ENCODE measurements at places on chromosomes 1 and 21.

DNA sequence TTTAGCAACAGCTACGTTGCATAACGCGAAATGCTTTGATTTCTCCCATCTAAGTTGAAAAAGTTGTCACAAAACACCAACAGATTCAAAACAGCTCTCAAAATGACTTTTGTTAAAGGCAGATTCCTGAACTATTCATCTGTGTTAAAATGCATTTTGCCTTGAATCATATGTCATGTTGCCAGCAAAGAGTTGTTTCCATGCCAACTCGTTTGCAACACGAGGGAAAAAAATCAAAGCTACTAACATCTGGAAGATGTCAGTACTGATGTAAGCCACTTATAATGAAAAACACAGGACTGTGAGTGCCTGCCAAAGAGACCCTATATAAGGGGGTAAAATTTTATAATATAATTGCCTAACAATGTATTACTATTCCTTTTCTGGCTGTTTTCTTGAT is 182.7 kb upstream of the PTBP2 start:
- DNase-seq, result peak; percentile 92

DNA sequence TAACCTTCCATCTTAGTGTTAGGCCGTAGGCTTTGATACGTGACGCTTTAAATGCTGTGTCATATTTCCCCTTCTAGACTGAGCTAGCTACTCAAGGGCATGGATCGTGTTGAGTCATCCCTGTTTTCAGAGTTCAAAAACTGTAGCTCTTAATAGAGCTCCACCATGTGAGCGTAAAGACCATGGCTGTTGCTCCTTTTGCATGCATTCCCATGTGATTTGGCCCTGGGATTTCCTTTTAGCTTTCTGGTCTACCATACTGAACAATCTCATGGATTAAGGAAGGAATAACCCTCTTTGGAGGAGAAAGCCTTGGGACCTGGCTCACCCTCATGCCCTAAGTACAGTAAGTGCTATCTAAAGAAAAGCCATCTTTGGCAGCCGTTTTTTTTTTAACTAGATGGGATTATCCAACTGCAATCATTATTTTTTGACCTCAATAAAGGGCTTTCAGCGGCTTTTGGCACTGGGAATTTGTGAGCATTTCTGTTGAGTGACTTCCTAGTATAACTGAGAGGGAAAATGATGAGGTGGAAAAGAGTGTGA is 76.6 kb downstream of the PLPP3 start:
- DNase-seq, result no peak

DNA sequence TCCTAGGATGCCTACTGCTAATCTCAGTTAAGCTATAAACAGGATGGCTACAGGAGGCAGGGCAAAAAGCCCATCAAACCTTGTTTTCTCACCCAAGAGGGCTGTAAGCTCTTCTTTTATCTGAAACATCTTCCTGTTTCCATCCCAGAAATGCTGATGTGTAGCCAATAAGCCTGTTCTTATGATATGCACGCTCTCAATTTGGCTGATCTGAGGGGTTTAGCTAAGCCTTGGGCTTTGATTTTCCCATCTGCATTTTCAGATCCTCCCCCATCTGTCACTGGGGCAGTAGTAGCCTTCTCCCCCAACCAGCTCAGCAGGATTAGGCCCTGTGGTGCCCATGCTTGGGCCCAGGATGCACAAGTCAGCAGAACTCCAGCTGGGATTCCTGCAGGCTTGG is 105.0 kb downstream of the BRINP2 start:
- no peak for DNase-seq

GRCh38 chr1:58905628-58906221 is 121.9 kb upstream of the JUN start:
- DNase-seq, result no peak

- no peak for DNase-seq
Measured at GRCh38 chr1:1677718-1678580, 14.6 kb downstream of the SLC35E2B start.

GRCh38 chr1:226061841-226062557 is 517 bp upstream of the H3-3A start:
- DNase-seq, result peak; percentile 93

DNA sequence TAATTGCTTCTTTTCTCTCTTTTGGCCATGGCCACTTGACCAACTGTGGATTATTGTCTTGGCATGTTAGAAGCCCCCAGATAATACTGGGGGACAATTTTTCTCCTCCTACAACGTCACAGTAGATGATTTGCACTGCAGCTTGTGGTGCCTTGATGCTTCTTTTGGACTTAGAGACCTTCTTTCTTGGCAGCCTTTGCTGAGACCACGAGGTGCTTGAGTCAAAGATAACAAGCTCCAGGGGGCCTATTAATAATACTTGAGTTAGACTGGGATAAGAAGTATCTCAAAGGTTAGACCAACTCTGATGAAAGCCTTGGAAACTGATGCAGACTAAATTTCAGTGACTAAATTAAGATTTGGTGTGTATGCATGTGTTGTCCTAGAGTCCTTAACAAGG is 3.2 kb downstream of the PPP1R12B start:
- DNase-seq, result no peak

DNA sequence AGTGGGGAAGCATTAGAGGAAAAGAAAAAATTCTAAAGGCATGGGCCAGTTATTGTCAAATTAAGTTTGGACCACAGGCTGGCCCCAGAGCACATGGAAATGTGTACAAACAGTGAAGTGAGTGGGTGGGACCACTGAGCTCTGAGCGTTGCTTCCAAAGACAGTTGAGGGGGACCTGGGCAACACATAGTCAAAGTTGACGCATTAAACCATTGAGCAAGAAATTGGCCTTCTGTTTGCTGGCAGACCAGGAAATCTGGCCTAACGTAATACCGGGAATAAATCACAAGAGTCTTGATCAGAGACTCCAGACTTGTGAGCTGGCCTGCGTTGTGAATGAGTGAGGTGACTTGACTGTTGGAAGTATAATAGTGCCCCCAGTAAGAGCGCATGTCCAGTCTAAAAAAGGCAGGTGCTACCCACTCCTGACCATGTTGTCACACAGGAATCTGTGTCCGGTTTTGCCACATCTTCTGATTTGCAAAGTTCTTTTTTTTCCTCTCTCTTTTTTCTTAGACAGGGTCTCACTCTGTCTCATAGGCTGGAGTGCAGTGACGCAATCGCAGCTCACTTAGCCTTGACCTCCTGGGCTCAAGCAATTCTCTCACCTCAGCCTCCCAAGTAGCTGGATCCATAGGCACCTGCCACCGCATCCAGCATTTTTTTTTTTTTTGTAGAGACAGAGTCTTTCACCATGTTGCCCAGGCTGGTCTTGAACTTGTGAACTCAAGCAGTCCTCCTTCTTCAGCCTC is 10.7 kb downstream of the EPHB2 start:
- no peak for DNase-seq

- peak; percentile 6 for DNase-seq
Measured at GRCh38 chr1:227192163-227192562, 126.1 kb downstream of the CDC42BPA start.

DNA sequence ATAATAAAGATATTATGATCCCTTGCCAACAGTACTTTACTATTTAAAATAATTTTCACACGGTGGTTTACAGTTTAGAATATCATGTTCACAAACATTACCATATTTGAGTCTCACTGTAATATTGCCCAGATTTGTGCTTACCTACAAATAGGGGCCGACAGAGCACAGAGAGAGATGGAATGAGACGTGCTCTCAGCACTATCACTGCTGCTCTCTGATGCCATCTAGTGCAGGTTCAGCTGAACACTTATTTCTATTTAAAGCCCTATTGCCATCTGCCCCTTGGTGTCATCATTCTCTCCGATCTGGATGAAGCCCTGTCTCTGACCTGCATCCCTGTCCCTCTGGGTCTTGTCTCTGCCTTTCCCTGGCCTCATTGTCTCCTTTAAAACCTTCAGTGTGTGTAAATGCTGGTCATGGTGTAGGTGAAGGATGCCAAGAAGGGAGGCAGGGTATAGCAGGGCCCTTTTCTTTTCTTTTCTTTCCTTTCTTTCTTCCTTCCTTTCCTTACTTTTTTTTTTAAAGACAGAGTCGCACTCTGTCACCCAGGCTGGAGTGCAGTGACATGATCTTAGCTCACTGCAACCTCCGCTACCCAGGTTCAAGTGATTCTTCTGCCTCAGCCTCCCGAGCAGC is 6.9 kb upstream of the GPATCH4 start:
- peak; percentile 84 for DNase-seq

DNA sequence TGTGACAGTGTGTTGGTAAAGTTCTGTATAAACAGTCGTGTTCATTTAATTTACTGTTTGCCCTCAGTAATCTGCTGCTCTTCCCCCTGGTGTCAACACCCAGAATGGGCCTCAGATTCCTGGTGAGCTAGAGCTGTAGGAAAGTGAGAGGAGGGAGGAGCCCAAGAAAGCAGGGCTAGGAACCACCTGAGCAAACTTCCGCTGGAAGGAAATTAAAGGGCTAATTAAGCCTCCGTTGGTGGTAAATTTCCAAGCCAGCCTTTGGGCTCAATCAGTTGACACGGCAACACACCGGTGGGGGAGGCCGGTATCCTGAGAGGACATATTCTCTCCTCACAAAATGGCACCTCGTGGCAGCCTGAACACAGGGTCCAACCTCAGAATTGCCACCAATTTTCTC is 32.9 kb downstream of the RAB3B start:
- no peak for DNase-seq

DNA sequence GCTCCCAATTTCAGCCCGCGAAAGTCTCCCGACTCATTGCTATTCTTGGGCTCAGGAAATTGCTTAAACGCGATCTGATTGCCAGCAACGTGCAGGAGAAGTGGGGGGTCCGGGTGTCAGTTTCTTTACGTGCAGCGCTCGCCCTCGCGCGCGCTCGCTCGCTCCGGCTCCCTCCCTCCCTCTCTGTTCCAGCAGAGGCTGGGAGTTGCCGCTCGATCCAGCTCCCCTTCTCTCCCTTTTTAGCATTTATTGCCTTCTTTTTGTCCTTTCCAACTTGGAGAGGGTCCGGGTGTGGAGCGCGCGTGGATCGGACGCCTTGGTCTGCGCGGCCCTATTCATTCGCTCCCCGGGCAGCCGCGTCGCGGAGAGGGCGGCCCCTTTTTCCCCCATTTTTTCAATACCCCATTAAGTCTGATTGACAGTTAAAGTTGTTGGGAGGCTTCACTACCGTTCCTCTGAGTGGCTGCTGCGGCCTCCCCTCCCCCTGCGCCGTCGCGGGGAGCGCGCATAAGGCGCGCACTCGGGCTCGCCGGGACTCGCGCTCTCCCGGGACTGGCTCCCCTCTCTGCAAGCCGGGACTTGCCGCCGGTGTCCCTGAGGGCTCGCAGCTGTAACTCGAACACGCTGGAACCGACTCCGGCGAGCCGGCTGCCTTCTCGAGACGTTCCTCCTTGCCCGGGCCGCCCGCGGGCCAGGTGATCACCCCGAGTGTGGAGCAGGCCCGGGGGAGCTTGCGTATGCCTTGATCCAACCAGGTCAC is at the start of gene DHRS3:
TSS of gene DHRS3 (minus strand) at position 310 of the 760 bp plus-strand sequence. CDS start 862 bp downstream, outside the sequence.
- DNase-seq, result peak; percentile 93

DNA sequence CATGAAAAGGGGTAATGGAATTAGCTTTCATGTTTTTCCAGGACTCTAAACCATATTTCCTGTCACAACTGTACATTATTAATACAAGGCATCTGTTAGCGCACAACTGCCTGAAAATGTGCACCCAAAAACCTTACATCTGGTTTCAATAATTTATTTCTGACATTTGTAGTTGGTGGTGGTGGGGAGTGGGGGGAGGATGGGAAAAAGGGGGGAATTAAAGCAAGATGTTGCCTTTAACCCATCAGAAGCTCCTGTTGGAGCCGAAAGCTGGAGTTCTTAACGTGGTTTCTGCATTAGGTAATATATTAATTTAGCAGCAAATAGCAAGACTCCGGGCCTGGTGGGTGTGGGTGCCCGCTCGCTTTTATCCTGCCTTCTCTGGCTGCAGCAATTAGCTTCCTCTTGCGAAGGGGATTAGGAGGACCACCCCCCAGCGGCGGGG is 36.9 kb upstream of the HHAT start:
- peak; percentile 85 for DNase-seq

DNA sequence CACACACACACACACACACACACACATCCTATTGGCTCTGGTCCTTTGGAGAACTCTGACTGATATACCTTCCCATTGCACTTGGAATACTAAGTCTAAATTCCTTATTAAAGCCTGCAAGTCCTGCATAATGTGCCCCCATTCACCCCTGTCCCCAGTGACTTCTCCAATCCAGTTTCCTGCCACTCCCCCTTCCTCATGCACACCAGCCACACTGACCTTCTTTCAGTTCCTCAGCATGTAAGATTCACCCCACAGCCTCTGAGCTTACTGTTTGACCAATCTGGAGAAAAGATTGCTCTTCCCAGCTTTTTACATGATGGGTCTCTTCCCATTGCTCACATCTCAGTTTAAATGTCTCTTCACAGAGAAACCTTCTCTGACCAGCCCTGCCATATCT is 146.6 kb downstream of the TBX15 start:
- DNase-seq, result no peak

- DNase-seq, result no peak
Measured at GRCh38 chr1:6157528-6158174, 22.5 kb downstream of the CHD5 start.

GRCh38 chr1:6587261-6588005 is 7.6 kb downstream of the ZBTB48 start:
- DNase-seq, result no peak

GRCh38 chr21:45848331-45848730 is 133.2 kb upstream of the COL6A1 start:
- DNase-seq, result no peak

- no peak for DNase-seq
Measured at GRCh38 chr1:215890438-215890837, 323.3 kb downstream of the KCTD3 start.

- peak; percentile 44 for DNase-seq
Measured at GRCh38 chr1:97691325-97691724, 229.5 kb downstream of the DPYD start.

- DNase-seq, result no peak
Measured at GRCh38 chr1:57357462-57357861, 66.4 kb downstream of the DAB1 start.

DNA sequence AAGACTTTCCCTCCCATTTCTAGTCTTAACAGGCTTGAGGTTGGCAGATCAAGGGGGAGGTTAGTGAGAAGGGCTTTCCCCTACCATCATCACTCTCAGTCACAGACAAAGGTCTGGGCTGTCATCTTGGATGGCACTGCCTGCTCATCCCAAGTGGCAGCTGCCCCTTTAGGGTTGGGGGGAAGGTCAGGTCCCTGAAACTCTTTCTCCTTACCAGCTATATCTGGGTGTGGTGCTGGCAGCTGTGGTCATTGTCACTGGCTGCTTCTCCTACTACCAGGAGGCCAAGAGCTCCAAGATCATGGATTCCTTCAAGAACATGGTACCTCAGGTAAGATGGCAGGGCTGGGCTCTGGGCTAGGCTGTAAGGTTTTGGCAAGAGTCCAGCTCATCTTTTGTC is 8.2 kb downstream of the ATP1A2 start:
- DNase-seq, result no peak

DNA sequence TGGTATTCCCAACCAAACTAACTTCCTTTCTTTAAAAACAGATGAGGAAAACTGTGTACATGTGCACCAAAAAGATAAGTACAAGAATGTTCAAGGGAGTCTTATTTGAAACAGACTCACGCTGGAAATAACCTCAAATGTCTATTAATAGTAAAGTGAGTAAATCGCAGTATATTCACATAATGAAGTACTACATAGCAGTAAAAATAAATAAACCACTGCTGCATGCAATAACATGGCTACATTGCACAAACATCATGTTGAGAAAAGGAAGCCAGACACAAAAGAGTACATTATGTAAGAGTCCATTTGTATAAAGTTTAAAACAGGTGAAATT is 5.2 kb upstream of the DENND2D start:
- no peak for DNase-seq

Data from eye (tissue), 1 donor.